ENCODE measurements at places on chromosomes 7 and 10. TPM values are rescaled to one million over a fixed set of nuclear protein-coding genes. Genes with fewer than 3 reads are reported as not detected.
A peak's percentile ranks its signal among the peaks of the same experiment; 100 is the strongest.

DNA sequence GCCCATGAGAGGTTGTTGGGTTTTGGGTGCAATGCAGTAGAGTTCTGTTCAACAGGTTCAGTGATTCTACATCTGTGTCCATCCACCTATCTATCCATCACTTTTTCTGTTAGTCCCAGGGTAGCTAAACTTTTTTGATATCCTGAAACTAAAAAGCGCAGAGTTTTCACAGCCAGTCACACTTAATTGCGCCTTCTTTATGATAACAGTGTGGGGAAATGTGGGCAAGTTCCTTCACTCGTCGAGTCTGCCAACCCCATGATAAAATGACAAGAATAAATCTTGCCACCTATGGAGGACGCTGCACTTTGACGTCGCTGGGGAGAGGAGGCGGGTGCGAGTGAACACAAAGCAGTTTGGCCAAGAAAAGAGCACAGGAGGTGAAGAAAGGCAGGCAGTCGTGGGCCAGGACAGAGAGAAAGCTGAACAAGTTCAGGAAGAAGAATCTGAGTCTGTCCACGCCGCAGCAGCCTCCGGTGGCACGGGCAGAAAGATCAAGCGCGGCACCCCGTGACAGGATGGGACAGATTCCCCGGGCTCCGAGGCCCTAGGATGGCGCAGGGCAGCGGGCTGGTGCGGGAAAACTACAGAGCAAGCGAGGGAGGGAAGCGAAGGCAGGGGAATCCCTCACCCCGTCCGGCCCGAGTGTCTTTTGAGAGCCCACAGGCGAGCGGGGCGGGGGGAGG lies 9.2 kb downstream of the SP8 start:
- DNase-seq = no peak

DNA sequence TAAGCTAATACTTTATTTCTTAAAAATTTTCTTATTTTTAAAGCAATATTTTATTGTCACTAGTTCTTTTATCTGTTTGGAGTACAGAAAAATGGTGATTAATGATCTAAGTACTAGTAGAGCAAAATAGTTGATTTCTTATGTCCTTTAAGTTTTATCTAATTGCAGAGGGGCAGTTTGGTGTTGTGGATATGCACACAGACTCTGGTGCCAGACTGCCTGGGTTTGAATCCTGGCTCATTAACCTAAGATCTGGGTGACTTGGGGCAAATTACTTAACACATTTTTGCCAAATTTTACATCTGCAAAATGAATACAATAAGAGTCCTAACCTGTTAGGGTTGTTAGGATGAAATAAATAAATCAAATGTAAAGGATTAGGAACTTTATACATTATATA lies 10.7 kb upstream of the PRPS1L1 start:
- DNase-seq = no peak

GRCh38 chr10:77457721-77458120 lies 179.9 kb downstream of the KCNMA1 start:
- DNase-seq = no peak

- DNase-seq = no peak
Observed at GRCh38 chr7:44147026-44147991, 6.2 kb upstream of the MYL7 start.

DNA sequence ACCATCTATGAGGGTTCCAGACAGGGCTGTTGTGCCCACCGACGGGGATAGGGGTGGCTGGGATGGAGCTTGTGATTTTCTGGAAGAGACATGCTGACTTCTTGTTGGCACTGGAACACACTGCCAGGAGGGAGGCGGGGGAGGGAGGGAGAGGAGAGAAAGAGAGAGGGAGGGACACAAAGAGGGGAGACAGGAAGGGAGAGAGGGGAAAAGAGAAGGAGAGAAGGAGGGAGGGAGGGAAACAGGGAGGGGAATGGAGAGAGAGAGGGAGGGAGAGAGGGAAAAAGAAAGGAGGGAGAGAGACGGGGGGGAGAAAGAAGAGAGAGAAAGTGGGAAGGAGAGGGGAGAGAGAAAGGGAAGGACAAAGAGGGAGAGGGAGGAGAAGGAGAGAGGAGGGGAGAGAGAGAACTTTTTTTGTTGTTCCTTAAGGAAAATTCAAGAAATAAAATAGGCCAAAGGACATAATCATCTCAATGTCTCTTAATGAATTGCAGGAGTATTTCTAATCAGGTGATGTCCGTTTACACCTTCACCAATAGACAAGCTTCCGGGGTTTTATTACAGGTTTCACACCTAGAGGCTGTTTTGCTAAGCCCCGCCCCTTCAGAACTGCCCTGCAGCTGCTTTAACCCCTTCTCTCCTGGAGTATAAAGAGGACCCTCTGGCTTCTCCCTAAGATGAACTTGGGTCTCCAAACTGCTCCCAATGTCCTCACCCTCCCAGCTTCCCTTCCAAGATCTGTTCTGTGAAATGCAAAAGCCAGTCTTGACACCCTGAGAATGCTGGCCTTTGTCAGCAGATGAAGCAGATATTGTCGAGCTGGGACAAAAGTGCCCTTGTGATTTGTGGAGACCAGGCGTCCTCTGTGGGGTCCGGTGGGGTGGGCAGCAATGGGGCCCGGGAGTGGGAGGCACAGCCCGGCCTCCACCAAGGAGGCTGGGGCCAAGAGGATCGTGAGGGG lies 82.0 kb upstream of the GTF2IRD1 start:
- no peak for DNase-seq

GRCh38 chr10:25938405-25938804 lies 4.4 kb downstream of the MYO3A start:
- DNase-seq = no peak

GRCh38 chr7:149761307-149761706 lies 12.1 kb downstream of the ZNF467 start:
- DNase-seq = no peak

DNA sequence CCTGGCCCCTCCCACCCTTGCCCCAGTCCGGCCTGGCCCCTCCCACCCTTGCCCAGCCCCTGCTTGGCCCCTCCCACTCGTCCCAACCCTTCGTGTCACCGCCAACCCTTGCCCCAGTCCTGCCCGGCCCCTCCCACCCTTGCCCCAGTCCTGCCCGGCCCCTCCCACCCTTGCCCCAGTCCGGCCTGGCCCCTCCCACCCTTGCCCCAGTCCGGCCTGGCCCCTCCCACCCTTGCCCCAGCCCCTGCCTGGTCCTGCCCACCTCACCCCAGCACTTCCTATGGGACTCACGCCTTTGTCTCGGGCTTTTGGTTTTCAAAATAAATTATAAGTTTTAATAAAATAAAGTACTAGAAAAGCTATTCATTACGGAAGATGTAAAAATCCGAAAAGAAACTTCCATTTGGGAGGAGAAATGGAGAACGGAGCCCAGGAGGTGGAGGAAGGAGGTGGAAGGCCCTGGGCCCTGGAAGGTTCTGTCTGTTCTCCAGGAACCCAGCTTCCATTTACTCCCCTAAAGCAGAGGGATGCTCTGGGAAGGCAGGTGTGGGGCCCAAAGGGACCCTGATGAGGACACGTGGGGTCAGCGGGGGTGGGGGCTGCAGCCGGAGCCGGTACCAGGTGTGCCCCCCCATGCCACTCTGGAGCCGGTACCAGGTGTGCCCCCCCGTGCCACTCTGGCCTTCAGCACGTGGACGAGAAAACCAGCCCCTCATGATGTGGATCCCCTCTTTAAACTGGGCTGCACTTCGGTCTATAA lies 52.2 kb downstream of the PWWP2B start:
- peak; percentile 31 for DNase-seq

DNA sequence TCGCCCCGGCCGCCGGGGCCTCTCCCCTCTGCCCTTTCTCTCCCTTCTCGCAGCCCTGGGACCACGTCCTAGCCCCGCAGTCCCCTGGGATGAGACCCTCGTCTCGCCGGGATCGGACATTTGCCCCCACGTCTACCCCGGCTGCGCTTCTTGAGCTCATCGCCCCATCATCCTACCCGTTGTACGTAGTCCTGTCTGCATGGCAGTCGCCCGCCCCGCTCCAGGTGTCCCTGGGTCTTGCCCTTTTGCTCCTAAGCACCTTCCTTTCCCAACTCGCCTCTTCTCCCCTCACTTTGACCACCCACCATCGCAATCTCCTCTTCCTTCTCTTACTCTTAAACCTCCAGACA lies 582 bp downstream of the TPST1 start:
- DNase-seq = no peak

GRCh38 chr7:76262683-76263402 lies 39.6 kb upstream of the HSPB1 start:
- no peak for DNase-seq

GRCh38 chr10:133247681-133248333 lies 10.2 kb downstream of the VENTX start:
- no peak for DNase-seq

GRCh38 chr7:24405002-24405401 lies 121.0 kb downstream of the NPY start:
- DNase-seq = no peak

DNA sequence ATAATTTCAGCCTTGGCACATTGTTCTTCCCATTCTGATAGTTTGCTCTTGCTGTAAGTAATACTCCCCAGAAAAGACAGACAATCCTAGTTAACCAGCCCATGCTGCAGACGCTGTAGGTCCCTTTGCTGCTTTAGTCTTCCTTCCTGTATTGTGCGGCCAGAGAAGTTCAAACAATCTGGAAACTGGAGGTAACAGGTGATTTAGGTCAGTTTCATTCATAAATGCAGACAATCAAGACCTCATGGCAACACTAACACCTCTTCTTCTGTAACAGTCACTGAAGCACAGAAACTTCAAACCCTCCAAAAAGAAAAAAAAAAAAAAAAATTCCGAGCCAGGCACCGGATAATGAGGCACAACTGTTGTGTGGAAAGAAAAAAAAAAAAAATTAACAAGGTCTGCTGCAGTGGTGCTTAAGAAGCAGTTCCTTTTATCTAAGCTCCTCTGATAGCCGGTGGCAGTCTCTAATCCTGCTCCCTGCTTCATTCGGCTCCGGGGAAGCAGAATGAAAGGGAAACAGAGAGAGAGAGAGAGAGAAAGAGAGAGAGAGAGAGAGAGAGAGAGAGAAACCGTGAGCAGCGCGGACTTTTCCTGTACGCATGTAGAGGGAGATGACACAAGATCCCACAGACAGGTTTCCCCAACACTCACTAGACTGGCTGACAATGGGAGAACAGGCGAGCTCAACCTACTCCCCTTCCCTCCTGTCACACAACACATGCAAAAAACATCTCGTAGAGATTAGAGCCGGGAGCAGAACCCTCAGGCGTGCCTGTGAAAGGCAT lies at the start of gene SEMA3A:
Gene SEMA3A (minus strand): TSS at position 306 of the 788 bp plus-strand sequence. CDS start 203 bp downstream, at position 103.
- no peak for DNase-seq

- DNase-seq = no peak
Observed at GRCh38 chr10:56633876-56634452, 272.9 kb upstream of the ZWINT start.

- DNase-seq = no peak
Observed at GRCh38 chr10:113302062-113302461, 250.8 kb upstream of the HABP2 start.

DNA sequence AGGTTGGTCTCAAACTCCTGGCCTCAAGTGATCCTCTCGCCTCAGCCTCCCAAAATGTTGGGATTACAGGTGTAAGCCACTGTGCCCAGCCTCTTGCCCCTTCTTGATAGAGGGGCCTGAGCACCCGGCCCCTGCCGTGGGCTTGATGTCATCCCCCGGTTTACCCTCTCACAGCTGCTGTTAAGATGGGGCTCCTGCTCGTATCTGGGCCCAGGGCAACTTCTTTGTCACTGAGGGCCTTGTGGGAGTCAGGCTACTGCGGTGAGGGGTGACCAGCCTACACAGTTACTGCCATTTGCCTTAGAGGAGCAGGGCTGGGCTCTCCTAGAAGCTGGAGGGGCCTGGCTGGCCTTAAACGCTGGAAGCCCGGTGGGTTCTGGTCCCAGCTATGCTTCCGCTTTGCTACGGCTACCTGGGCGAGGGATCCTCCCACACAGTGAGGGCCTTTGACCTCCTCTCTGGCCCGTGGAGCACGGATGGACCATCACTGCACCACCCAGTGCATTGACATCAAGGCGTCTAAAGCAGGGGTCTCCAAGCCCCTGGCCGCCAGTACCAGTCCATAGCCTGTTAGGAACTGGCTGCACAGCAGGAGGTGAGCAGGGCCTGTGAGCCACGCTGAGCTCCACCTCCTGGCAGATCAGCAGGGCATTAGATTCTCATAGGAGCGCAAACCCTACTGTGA lies 1.1 kb upstream of the TMEM130 start:
- no peak for DNase-seq

DNA sequence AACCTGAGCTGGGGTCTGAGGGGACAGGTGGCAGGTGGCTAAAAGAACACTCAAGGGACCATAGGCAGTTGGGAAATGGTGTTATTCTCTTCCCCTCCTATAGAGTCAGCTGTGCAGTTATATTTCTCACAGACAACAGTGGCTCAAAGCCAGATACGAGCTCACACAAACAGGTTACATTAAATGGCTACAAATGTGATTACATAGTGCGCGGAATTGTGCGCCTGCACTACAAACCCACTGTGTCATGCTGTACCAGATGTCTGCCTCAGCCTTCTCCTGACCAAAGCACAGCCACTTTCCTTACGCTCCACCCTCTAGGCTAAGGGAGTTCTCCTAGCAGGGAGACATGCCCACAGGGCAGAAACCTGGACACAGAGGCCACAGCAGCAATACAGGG lies 387.2 kb downstream of the CNTNAP2 start:
- no peak for DNase-seq

GRCh38 chr10:48523212-48523819 lies 81.6 kb downstream of the ARHGAP22 start:
- DNase-seq = peak; percentile 66

DNA sequence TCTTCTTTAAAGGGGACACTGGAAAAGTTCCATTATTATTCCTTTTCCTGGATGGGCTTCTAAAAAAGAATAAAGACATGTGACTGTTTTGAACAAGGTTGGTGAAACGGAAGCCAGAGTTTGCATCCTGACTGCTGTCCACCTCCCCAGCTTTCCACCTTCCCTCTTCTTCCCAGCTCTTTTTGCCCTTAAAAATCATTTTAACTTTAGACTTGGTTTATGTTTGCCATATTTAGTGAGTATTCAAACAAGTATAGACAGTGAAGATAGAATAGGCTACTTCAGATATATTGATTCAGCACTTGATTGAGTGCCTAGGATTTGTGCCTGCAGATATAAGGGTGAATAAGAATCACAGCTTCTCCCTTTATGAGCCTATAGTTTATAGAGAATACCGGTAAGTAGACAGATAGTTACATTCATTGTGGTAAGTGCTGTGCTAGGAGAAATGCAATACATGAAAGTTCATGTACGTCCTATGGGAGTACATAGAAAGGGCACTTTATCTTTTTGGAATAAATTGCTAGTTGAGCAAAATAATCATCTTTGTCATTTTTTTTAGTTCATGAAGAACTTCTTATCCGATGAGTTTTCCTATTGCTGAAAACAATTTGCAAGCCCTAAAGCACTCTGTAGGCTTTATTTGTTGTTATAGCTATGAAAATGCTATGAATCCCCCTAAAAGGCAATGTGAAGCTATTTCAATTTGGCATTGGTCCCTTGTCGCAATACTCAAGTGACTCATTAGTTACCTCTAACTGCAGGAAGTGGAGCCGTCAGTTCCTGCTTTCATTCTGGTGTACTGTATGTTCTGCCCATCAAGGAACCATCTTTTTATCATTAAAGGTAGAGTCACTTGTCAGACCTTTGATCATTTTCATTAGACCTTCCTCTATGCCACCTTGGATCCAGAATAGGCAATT lies 57.2 kb upstream of the STRIP2 start:
- no peak for DNase-seq

GRCh38 chr10:88190540-88191235 lies 327.3 kb downstream of the PTEN start:
- no peak for DNase-seq

TACC2 gene
- total RNA-seq = 377 TPM

ANKRD61 gene
- total RNA-seq = 0.20 TPM

AUTS2 gene
- 7.9 TPM for total RNA-seq

KCND2 gene
- total RNA-seq = 0.07 TPM

PRPS1L1 gene
- total RNA-seq = not detected

IFIT1B gene
- total RNA-seq = not detected

NRCAM gene
- total RNA-seq = 0.62 TPM

ZDHHC16 gene
- total RNA-seq = 22.2 TPM

IQUB gene
- total RNA-seq = 0.32 TPM

PIK3CG gene
- 2.3 TPM for total RNA-seq

Data from left ventricle myocardium superior (tissue), 1 donor.